ENCODE measurements at places on chromosomes 16 and 17. TPM values are rescaled to one million over a fixed set of nuclear protein-coding genes. Genes with fewer than 3 reads are reported as not detected.

Gene RSPRY1
- total RNA-seq, result 15.5 TPM

Gene NHERF2
- 197 TPM for total RNA-seq

Gene CXCL16
- total RNA-seq, result 1.6 TPM

Gene PIRT
- total RNA-seq, result not detected

Gene KIF19
- 0.16 TPM for total RNA-seq

Gene DOC2B
- 3.3 TPM for total RNA-seq

GRCh38 chr16:72905581-72905980 is 142.3 kb downstream of the ZFHX3 start:
- DNase-seq, result no peak

- no peak for DNase-seq
Measured at GRCh38 chr16:27199736-27200135, 3.6 kb upstream of the KDM8 start.

DNA sequence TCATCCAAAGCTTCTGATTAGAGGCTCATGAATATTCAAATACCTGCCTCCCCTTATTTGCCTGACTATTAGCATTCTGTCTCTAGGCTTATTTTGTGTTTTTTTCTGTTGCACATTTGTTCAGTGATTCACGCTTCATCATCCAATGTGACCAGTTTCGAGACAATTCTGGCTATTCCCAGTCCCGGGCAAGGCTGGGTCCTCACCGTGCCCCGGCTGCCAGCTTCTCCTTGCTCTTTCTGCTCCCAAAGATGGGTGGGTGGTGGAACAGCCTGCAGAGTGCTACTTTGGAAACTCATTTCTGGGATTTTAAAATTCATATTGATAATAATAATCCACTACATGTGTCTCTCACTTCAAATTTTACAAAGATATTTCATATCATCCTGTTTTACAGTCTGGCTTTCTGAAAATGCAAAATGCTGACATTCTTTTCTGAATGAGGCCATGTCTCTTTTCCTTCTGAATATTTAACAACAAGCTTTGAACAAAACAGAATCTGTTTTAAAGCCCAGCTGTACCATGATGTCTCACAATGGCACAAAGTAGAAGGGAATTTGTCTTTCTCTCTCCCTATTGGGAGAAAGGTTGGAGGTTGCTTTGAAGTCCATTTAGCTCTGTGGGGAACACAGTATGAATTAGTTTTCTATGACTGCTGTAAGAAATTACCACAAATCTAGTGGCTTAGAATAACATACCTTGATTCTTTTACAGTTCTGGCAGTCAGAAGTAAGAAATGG is 116.9 kb upstream of the CDH13 start:
- no peak for DNase-seq

GRCh38 chr17:28345419-28346198 is 10.0 kb downstream of the TNFAIP1 start:
- DNase-seq, result peak; percentile 75

DNA sequence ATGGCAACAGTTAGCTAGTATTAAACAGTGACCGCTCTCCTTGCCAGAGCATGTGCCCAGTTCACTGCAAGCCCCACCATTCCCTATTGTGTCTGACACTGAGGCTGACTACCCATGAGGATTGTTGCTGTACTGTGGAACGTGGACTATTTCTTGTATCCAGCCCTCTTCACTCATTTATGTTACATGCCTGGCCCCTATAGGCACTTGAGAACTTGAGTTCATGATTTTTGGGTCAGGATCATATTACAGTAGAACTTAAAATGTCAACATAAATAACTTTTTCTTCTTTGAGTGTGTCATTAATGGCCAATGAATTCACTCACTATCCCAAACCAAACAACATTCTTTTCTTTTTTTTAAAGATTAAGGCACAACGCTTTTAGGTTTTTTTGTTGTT is 55.7 kb downstream of the LYRM1 start:
- DNase-seq, result no peak

DNA sequence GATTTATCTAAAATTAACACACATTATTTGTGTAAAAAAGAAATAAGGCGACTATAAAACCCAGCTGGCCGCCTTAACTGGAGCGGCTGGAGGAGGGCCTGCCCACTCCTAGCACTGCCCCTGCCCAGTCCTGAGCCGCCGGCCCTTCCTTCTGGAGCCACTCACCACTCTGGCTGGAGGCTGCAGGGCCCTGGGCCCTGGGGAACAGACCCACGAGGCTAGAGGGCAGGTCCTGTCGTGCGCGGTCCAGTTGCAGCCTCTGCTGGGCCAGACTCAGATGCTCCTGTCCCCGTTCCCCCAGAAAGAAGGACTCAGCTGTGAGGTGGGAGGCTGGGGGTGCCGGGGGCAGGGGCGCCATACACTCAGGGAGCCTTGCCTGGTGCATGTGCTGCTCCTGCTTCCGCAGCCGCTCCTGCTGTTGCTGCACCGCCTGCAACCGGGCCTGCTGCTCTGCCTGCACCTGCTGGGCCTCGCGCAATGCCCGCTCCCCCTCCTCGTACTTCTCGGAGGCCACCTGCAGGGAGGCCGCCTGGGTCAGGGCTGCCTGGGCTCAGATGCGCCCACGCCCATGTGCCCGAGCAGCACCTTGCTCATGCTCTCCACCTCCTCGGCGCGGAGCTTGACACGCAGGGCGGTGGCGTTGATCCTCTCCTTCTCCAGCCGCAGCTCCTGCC is 9.0 kb upstream of the MRPL38 start:
- DNase-seq, result no peak

DNA sequence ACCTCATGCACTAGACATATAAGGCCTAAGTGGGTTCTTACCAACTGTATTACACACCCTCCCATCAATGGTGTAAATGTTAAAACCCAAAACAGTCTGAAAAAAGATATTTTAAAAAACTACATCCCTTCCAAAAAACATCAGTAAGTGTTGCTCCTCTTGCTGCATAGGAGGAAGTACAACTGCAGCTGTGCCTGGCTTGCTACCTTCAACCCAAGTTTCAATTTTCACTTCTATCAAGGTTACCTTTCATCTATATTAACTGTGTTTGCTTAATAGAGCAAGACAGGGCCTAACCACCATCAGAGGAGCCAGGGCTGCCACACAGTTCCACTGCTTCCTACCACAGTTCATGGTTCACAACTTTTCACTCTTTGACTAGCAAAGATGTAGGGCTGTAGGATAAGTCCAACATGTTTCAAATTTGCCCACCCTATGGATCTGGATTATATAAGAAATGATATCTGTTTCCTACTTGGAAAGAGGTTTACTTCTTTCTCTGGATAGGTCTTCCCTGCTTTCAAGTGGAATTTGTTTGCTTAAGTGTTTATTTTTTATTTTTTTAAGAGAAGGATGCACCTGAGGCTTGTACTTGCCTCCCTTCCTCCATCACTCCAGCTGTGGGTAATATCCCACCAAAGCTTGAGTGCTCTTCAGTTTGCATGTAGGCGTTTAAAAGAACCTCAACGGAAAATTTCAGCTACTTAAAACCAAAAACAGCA is 56.7 kb downstream of the GRB7 start:
- no peak for DNase-seq

DNA sequence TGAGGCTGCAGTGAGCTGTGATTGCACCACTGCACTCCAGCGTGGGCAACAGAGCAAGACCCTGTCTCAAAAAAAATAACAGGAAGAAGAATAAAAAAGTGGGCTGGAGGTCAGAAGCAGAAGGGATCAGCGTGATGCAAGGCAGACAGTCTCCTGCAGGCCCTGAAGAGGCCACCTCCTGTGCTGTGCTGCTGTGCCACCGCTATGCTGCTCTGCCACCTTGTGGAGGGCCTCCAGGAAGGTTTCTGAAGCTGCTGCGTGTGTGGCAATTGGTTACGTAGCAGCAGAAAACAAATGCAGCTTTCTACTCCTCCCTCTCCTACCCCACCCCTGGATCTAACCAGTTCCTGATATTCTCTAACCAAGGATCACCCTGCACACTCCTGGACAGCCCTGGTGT is 815.5 kb downstream of the KCNJ18 start:
- DNase-seq, result no peak

- DNase-seq, result no peak
Measured at GRCh38 chr17:48244121-48244711, 136.7 kb downstream of the SNX11 start.

- no peak for DNase-seq
Measured at GRCh38 chr17:5527601-5528250, 41.4 kb downstream of the MIS12 start.
